ENCODE measurements at places on chromosomes 12 and 14.

GRCh38 chr12:132617135-132617701 is 1.4 kb upstream of the P2RX2 start:
- DNase-seq, result no peak

DNA sequence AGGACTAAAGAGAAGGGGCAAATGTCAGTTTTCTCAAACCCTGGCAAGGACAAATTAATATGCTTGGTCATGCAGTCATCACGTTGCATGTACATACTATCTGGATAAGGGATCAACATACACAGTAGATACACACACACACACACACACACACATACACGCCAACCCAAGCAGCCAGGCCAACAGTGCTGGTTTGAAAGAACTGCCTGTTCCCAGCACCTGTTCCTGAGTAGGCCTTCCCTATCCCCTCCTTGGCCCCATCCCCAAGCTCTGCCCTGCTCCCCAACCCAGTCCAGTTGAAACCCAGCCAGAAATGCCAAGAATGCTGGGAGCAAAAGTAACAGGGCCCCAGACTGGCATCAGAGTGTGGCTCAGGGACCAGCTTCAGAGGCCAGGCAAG is 4.4 kb downstream of the ITGA7 start:
- no peak for DNase-seq

GRCh38 chr12:115811045-115811444 is 466.4 kb downstream of the MED13L start:
- no peak for DNase-seq

GRCh38 chr14:58740379-58740935 is 102.7 kb downstream of the DACT1 start:
- no peak for DNase-seq

DNA sequence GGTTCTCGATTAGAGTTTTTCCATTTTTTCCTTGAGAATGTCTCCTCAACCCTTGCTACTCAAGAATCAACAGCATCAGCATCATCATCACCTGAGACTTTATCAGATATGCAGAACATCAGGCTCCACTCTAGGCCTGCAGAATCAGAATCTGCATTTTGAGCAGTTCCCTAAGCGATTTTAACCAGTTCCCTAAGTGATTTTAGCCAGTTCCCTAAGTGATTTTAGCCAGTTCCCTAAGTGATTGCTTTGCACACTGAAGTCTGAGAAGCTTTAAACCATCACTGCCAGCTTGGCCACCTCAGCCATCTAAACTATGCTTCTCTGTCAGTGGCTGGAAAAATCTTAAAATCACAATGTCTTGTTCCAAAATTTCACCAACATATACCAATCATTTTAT is 29.4 kb upstream of the SLC38A1 start:
- DNase-seq, result no peak

DNA sequence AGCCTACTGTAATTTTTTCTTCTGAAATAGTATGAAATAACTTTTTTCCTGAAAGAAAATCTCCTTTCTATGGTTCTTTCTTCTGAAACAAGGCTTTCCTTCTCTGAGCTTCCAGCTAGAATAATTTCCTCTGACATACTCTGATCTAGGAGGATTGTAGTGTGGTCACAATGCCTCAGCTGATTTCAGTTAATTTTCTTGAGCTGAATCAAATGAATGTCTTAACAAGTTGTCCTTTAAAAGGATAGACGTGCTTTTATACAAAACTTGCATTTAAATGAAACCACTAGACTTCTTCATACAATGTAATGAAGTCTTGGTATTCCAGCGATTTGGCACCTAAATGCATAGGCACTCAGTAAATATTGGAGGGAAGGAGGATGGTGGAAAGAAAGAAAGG is 94.4 kb downstream of the BICD1 start:
- no peak for DNase-seq

- no peak for DNase-seq
Measured at GRCh38 chr14:52076334-52076733, 7.5 kb upstream of the NID2 start.

- DNase-seq, result no peak
Measured at GRCh38 chr12:86275356-86275755, 19.2 kb upstream of the MGAT4C start.

DNA sequence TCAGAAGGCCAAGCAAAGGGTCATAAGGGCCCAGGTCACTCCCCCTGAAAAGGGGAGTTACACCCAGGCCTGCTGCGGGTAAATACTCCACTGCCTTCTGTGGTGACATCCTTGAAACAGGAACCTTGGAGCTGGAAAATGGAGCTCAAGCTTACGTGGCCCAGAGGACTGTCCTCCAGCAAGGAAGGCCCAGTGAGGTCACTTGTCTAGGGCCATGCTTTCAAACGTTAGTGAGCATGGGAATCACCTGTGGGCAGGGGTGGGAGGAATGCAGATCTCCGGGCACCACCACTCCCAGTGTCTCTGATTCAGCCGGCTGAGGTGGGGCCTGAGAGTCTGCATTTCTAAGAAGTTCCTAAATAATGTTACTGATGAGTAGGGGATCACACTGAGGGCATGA is 140.5 kb upstream of the CCND2 start:
- DNase-seq, result no peak

- no peak for DNase-seq
Measured at GRCh38 chr12:47868552-47869031, 36.2 kb downstream of the VDR start.

Data from CD8-positive, alpha-beta memory T cell (primary cell).